ENCODE measurements at places on chromosomes 11 and 22. TPM values are rescaled to one million over a fixed set of nuclear protein-coding genes. Genes with fewer than 3 reads are reported as not detected.

Gene ANKK1
- not detected for total RNA-seq

DNA sequence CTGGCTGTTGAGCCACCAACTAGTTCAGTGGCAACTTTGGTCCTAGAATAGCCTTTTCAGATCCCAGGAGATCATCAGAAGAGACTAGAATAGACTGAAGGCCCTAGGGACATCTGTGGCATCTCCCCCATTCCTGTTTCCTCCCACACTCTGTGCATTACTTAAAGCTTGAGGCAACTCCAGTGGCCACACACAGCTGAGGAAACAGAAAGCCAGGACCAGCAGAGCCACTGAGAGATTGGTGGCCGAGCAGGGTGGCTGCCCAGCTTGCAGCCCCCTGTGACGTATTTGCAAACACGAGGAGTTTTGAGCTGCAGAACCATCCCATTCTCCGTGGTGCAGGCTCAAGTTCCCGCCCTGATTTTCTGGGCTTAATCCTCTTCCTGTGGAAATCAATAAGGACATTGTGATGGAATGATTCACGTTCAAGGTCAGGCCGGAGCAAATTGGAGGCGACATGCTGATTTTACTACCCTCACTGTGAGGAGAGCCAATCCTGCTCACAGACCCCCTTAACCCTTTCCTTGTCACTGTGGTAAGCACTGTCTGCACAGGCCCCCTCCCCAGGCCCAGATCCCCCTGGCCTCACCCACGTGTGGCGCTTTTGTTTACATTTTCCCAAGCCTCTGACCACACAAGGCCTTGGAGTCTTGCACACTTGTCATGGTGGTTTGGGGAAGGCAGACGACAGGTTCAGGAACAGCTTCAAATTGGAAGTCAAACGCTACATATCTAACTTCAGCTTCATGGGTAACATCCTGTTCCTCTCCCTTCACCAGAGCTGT is 69.1 kb upstream of the MYOD1 start:
- DNase-seq, result peak; percentile 71

- peak; percentile 58 for DNase-seq
These were observed 29.9 kb downstream of the ARVCF start for GRCh38 chr22:19986410-19987341.

GRCh38 chr11:92739041-92739440 is 230.4 kb upstream of the MTNR1B start:
- peak; percentile 15 for DNase-seq

GRCh38 chr22:23812378-23812777 is 25.6 kb downstream of the SMARCB1 start:
- DNase-seq, result no peak

- DNase-seq, result no peak
These were observed at the start of gene DEUP1 for GRCh38 chr11:93330446-93330984. DEUP1 (plus strand) TSS chr11:93330742; CDS start chr11:93332260, 1,518 bp downstream.

DNA sequence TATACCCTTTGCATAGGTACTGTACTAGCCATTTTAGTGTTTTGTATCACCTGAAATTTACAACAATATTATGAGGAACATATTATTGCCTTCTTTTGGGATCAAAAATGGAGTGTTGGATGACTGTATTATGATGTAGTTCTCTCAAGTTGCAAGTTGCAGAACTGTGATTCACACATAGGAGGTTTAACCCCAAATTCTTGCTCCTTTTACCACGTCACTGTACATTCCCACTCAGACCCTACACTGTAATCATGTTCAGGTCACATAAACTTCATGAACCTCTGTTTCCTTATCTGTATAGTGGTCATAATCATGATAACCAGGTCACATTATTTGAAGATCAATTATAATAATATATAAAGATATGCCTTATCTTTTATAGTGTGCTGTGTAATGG is 925.1 kb upstream of the TENM4 start:
- DNase-seq, result no peak

All from M059J (cell line).